ENCODE measurements at places on chromosomes 4 and X.

DNA sequence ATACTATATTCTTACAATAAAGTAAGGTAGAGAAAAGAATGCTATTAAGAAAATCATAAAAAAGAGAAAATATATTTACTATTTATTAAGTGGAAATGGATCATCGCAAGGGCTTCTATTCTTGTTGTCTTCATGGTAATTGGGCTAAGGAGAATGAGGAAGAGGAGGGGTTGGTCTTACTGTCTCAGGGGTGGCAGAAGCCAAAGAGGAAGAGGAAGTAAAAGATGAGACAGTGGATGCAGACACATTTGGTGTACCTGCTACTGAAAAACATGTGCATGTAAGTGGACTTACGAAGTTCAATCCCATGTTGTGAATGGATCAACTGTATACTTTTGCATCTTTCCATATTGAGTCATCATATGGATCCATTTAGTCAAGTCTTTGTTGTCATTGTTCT, 1502.1 kb upstream of the ADGRL3 start:
- no peak for DNase-seq

- no peak for DNase-seq
These were observed 17.9 kb downstream of the NALF2 start for GRCh38 chrX:69522052-69522451.

- no peak for DNase-seq
These were observed 46.7 kb downstream of the PCGF3 start for GRCh38 chr4:752196-752861.

DNA sequence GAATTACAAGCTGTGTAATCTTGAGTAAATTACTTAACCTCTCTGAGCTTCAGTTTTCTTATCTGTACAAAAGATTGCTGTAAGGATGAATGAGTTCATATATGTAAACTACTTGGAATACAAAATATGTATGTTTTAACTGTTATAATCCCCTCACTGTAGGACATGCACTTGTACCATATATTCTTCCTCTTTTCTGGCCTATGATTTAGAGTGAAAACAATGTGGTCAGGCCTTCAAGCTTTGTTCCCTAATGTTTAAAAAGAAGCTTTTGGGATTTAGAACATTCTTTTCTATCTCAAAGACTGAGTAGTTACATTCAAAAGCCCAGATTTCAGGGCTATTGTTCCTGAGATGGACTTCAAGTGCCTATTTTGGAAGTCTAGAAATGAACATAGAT, 26.7 kb upstream of the GPRIN3 start:
- DNase-seq = no peak

DNA sequence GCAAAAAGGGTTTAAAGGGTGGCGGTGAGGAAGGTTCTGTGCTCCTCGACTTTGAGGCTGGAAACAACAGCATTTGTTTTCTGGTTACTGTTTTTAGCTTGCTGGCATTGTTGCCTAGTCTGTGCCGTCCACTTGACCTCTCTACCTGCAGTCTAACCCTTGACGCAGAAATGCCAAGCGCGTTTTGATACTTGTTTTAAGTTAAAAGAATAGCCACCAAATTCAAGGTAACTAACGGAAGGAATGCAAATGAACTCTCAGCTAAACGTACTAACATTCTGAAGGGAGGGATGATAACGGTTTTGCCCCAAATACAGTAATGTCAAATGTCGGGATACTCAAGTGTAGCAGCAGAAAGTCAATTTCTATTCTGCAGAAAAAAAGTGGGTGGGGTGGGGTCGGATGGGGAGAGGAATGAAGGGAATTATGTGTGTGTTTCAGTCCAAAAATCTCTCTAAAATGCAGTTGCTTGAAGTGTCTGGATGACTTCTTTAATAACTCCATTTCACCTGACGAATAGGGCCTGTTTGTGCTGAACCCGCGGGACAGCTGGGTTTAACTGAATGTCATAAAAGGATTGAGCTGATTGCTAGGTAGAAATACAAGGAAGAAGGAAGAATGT, 3.4 kb upstream of the NKX6-1 start:
- no peak for DNase-seq

GRCh38 chrX:9429767-9430166, 35.1 kb upstream of the TBL1X start:
- peak; percentile 83 for DNase-seq
